ENCODE measurements at places on chromosomes 7 and 10.

- DNase-seq: no peak
Observed at GRCh38 chr7:92028686-92029085, 88.0 kb downstream of the AKAP9 start.

- DNase-seq: peak; percentile 51
Observed at GRCh38 chr10:11742009-11742778, at the start of gene ECHDC3. TSS of gene ECHDC3 (plus strand) at chr10:11742382. CDS start at chr10:11742577, 195 bp downstream.

DNA sequence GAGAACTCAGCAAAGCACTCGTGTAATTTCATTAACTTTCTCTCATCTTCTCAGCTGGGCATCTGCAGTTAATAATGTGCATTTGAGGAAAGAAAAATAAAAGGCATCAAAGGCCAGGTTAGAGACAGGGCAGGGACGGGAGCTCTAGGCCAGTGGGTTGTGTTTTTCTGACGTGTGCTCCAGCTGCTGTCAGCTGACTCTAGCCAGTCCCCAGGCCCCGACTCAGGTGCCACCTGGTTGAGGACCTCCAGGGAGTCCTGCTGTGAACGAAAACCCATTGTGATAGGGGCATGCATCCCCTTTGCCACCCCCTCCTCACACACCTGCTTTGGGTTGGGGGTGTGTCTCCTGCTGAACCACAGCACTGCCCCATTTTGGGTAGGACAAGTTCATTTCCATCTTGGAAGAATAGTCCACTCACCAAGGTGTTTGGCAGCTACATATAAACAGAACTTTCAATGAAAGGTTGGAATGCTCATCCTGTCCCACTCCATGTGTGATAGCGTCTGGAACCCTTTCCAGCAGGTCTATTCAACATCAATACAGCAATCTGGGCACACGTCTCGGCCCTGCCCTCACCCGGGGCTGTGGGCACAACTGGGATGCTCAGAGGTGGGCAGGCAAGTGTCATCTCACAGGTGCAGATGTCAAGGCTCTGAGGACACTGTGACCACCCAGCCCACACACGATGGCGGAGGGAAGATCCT, 146.1 kb upstream of the FAM20C start:
- no peak for DNase-seq

DNA sequence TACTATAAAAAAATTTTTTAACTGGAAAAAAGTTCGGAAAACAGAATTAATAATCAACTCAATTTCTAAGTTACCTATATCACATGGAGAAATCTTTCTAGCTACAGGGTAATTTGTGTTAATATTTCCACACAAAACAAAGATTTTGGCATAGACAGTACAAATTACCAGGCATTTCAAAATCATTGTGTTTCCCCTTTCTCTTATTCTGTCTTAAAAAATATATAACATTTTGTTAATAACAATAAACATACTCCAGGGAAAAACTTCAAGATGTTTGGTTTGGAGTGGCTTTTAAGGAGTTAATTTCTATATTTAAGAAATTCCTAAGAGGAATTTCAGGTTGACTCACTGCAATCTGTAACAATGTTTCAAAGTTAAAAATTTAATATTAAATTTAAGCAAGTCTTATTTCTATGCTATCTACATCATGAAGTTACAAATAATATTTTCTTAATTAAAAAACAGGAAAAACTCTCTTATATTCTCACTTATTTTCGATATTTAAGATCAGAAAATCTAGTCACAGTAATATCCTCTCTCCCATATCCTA, 132.6 kb downstream of the NRBF2 start:
- no peak for DNase-seq

DNA sequence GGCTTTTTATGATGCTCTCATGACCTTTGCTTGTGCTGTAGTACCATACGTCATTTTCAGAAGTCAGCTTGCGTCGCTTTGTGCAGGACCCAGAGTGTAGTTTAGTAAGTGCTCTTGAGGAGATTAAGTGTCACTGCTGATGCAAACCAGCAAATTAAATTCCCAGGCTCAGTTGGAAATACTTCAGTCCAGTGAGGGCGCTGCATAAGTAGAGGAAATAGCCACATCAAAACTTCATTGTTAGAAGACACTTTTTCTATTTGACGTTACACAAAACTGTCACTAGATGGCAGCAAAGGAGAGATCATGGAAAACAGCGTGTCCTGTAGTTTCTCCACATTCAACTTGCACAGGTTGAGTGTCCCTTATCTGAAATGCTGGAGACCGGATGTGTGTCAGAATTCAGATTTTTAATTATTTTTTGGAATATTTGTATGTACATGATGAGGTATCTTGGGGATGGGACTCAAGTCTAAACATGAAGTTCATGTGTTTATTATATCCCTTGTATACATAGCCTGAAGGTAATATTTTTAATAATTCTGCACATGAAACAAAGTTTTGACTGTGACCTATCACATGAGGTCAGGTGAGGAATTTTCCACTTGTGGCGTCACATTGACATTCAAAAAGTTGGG, 7.9 kb downstream of the ZNF22 start:
- DNase-seq: no peak

DNA sequence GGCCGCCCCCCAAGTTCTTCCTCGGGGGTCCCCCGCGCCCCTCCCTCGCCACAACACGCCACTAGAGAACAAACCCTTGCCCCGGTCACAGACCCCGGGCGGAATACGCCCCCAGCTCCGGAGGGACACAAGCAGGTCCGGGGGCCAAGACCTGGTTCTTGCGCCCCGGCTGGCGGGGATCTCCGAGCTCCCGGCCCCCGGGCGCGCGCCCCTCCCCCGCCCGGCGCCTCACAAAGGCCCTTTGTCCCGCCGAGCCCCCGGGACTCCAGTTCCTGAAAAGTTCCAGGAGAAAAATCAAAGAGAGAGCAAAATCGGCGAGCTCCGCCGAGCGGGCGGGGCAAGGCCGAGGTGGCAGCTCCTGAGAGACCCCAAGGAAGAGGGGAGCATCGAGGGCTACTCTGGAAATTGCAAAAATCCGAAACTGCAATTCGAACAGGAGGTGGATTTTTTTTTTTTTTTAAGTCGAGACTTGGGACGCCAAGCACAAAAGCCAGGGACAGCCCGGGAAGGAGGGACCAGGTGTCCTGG, 4.0 kb downstream of the TNRC18 start:
- no peak for DNase-seq

DNA sequence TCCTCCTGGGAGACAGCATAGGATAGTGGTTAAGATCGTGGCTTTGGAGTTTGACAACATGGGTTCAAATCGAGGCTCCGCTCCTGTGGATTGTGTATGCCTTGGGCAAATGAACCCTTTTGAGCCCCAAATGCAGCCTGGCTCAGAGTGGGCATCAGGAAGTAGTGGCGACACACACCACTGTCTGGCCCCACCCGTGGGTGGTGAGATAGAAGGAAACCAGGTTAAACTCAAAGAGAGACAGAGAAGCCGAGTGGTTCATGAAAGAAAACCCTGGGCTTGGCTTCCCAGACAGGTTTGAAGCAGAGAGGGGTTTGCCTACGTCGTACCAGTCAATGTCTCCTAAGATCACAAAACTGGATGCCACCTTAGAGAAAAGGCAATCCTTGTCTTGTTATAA, 57.7 kb downstream of the PRTFDC1 start:
- DNase-seq: no peak

GRCh38 chr10:57333880-57334279, 933.8 kb downstream of the IPMK start:
- no peak for DNase-seq

DNA sequence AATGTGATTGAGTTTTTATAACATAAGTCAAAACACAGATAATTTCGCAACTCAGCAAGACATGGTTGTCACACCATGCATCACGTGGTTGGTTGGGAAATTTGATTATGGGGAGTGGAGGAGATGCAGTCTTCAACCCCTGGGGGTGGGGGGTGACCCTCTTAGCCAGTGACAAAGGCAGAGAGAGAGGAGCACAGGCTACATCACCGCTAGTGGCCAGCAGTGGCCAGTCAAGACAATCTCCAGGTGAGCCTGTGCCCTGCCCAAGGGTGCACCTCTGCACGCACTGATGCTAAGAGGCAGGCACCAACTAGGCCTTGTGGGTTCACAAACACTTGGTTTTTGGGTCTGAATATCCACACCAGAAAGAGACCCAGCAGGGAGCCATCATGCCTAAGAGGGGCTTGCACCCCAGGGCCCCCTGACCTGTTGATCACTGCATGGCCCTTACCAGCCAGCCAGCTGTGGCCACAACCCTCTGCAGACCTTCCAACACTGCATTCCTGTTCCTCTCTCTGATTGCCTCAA, 244.4 kb downstream of the FANK1 start:
- DNase-seq: no peak

- no peak for DNase-seq
Observed at GRCh38 chr7:2880874-2881533, 36.9 kb upstream of the GNA12 start.

GRCh38 chr10:110808615-110809014, 63.1 kb upstream of the PDCD4 start:
- no peak for DNase-seq

- DNase-seq: no peak
Observed at GRCh38 chr10:14751014-14751896, 23.4 kb downstream of the FAM107B start.

- DNase-seq: no peak
Observed at GRCh38 chr7:28992798-28993197, 34.7 kb upstream of the TRIL start.

- DNase-seq: no peak
Observed at GRCh38 chr10:71433768-71434744, 37.3 kb downstream of the CDH23 start.

GRCh38 chr10:62062752-62063512, 161.4 kb downstream of the ARID5B start:
- DNase-seq: no peak

DNA sequence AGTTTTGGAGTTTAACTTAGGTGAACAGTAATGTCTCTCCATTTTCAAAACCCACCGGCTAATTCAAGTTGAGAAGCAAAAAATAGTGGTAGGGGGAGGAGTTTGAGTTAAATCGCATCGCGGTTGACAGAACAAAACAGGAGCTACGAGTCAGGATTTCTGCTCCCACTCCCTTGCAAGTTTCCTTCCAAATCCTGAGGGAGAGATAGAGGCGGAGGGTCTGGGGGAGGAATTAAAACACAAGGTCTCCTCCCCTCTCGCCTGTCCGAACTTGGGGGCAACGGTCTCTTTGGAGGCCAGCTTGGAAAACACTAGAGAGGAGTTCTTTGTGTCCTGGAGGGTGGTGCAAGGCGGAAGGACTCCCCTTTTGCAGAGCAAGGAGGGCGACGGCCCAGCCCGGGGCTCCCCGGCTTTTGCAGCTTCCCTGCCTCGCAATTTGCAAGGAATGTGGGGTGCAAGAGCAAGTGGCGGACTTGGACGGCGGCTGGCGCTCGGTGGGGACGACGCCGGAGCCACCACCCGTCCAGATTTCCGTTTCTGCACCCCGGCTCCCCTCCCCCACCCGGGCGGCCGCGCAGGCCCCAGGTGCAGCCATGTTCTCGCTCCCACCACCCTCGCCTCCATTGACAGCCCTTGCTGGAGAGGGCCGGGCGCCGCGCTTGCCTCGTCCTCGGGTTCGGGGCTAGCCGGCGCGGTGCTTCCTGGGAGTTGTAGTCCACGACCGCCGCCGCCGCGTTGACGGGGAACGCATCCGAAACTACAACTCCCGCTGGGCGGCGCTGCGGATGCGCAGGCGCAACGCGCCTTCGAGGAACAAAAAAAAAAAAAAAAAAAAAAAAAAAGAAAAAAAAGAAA, 454 bp upstream of the GTF2I start:
- peak; percentile 93 for DNase-seq

DNA sequence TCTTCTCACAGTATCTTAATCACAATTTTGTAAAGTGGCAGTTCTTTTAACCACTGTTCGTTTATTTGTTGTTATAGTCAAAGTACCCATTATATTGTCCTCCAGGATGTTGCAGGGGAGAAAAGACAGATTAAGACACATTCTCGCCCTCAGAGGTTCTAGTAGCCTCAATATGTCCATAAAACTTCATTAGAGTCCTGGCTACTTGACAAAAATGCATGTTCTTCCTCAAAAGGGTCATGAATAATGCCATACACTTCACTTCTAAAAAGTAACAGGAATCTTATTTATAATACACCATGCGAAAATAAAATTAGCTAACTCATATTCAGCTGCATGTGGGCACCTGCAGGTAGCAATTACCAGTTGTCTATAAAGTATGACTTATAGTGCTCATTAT, 109.3 kb upstream of the ANK3 start:
- DNase-seq: no peak

DNA sequence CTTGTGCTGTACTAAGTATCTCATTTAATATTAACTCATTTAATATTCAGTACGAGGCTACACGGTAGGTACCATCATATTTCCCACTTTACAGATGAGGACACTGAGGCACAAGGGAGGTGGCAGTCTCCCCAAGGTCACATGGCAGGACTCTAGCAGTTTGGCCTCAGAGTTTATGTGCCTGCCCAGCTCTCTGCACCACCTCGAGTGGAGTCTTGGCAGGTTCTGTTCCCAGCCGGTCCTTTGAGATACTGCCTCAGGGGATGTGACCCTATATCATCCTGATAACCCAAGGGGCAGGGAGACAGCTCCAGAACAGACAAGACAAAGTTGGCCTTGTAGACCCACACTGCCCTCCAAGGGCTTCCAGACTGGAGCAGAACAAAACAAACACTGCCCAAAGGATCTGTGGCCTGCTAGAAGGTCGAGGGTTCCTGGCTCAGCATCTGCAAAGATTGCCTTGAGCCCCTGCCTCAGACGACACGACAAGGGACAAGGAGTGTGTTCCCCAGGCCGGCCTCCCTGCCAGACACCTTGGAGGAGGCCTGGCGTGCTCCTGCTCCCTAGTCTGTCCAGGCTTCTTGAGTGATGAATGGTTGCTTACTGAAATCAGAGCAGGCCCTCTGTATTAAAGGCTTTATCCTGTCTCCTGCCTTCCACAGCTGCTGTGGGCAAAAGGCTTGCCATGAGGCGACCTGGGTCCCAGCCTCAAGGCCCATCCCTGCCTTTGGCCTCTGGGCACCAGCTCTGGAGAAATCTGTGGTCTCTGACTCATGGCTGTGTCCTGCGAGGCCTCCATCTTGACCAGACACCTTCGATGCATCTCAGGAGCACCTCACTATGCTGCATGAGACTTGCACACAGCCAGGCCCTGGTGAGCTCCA, 3.9 kb upstream of the PWWP2B start:
- DNase-seq: no peak

- no peak for DNase-seq
Observed at GRCh38 chr7:156966387-156966786, 16.9 kb downstream of the NOM1 start.

DNA sequence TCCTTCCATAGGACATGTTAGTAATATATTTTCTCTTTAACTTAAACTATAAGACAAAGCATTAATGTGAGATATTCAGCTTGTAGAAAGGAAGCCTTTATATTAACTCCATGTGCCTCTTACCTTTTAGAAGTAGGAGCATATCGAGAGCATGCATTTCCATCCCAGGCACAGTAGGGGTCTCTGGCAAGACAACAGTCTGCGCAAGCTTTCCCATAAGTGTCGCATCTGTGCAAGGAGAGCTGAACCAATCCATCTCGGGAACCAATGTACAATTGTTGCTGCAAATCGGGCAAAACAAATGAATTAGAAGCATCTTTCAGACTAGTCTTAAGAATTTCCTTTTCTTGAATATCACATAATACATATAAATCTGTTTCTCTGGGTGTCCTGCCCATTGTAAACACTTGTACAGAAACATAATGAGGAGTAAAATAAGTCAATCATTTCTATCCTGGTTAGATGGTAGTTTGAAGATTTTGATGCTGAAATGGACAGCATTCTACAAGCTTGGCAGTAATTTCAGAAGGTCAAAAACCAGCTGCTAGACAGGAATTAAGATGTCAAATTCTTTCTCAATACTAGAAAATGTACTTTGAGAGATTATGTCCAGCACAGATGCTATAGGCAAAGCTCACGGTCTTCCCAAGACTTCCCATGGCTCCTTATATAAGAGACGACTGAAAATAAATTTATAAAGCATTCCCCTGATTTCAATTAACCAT, 171.8 kb downstream of the SEMA3D start:
- DNase-seq: no peak

GRCh38 chr10:88457660-88458059, 125.5 kb downstream of the RNLS start:
- DNase-seq: no peak

Measured in T-helper 22 cell (primary cell).